ENCODE measurements at places on chromosomes 6 and 20. TPM values are rescaled to one million over a fixed set of nuclear protein-coding genes. Genes with fewer than 3 reads are reported as not detected.

NHSL1 gene
- 5.0 TPM for total RNA-seq

INSM1 gene
- total RNA-seq, result not detected

CAGE1 gene
- total RNA-seq, result not detected

IER3 gene
- 9.3 TPM for total RNA-seq

TSHZ2 gene
- 15.3 TPM for total RNA-seq

Measured in thyroid gland (tissue), 4 donors.